ENCODE measurements at places on chromosomes 6 and 20. TPM values are rescaled to one million over a fixed set of nuclear protein-coding genes. Genes with fewer than 3 reads are reported as not detected.

Gene TRIM31
- 119 TPM for total RNA-seq

Gene GPLD1
- total RNA-seq = 0.10 TPM

Gene HMGCLL1
- total RNA-seq = not detected

Gene ALDH8A1
- not detected for total RNA-seq

Gene RBPJL
- total RNA-seq = not detected

Gene VGLL2
- total RNA-seq = not detected

Gene IRF4
- total RNA-seq = not detected

Gene STK4
- total RNA-seq = 23.1 TPM

Gene SIRPB2
- total RNA-seq = not detected

Gene VSTM2L
- total RNA-seq = not detected

Gene COL20A1
- 0.33 TPM for total RNA-seq

Gene COL11A2
- 0.31 TPM for total RNA-seq

Gene ABCC10
- 18.8 TPM for total RNA-seq

Gene ITPA
- 133 TPM for total RNA-seq

Gene CSTF1
- total RNA-seq = 49.0 TPM

Gene NKX2-4
- total RNA-seq = not detected

DNA sequence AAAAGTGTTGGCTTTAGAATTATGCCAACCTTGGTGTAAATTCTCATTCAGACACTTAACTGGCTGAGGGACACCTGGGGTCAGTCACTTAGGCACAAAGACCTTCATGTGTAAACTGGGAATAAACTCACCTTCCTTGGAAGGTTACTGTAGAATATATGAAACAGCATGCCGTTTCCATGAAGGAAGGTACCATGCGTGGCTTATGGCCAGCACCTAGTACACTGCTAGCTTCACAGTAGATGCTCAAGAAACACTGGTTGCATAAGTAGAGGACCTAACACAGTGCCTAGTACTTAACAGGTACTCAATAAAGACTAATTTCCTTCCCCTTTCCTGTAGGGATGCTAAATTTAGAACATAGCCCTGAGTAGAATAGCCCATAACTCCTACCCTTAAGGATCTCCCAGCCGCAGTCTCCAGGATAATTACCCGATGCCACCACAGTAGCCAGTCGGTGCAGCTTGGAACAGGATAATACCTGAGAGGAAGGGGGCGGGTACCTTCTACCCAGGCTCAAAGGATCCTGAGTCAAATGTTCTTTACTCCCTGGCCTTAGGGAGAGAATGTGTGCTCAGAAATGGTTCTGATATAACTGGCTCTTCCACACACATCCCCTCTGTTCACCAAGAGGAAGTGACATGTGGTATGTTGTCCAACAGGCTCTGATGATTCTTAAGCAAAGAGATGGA, 3.6 kb downstream of the BCL2L1 start:
- DNase-seq = no peak

DNA sequence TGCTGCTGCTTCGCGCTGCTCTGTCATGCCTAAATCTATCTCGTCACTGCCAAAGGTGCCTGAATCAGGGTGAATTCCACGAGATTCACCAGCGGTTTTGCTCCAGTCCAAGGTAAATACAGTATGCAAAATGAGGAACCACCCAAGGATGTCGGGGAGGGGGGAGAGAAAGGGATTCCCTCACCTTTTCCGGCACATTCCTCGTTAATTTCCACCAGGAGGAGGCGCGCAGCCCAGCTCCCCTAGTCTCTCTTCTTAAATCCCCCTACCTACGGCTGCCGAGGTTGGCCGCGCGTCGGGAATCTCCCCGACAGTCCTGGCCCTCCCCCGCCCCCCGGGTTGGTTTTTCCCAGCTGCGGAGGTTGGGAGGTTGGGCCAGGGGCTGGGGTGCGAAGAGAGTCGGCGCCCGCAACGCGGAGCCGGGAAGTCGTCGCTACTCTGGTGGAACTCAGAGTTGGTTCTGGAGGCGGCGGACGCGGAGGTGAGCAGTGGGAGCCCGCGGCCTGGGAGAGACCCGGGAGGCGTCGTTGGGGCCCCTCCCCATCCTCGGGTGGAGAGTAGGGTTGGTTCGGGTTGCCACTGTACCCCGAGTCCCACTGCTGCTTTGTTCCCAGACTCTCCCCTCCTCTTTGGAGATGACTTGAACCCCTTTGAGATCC, at the start of gene TPBG:
TSS of gene TPBG (plus strand) at position 390 of the 659 bp plus-strand sequence. CDS start 1,145 bp downstream, outside the sequence.
- peak; percentile 62 for DNase-seq

GRCh38 chr6:6315660-6316059, 4.8 kb downstream of the F13A1 start:
- peak; percentile 60 for DNase-seq

- no peak for DNase-seq
Observed at GRCh38 chr6:76631622-76632021, 559.2 kb upstream of the IMPG1 start.

DNA sequence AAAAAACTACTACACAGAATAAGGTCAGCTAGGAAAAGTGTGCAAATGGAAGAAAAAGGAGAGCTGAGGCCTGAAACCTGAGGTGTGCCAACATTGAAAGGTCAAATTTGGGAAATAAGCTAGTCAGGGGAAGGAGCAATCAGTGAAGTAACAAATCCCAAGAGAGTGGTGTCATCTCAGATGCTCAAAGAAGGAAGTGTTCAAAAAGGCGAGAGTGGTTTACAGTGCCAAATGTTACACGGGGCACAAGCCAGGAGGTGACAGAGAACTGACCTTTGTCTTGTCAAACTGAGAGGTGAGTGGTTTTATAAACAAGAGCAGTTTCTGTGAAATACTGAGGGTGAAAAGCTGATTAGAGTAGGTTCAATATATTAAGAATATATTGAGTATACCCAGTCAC, 83.0 kb upstream of the TCF21 start:
- DNase-seq = no peak

DNA sequence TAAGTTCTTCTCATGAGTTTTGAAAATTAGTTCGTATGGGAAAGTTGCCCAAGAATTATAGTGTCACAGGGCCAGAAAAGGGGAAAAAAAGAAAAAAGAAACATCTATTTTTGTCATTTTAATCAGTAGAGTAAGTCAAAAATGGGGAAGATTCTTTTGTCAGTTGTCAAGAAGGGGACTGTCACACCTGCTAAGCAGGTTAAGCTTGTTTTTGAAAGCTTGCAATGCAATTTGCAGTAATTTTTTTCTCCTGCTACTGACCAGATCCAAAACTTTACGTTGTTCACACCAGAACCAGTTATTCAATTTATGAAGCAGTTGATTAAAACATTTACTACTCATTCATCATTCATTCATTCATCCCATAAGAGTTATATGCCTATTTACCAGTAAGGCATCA, 171.4 kb downstream of the SOX4 start:
- no peak for DNase-seq

DNA sequence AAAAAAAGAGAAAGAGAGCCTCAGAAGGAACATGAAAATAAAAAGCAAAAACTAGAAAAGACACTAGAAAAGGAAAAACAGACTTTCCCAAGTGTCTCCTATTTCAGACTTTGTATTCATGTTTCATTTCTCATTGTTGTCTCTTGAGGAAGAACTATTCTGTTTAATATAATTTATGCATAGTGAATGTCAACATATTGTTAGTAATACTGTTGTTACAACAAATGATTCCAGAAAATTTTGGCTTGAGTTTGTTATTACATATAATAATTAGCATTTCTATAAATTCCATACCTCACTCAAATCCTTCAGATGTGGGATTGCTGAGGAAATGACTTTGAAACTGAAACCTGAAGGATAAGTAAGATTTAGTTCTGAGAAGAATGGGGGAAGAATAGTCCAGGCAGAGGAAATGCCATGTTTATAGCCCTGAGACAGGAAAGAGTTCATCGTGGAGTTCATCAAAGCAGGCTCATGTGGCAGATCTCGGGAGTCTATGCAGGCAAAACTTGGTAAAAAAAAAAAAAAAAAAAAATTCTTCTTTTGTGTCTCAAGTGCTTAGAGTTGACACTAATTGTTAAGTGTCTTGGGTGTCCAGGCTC, 53.1 kb upstream of the EIF2S2 start:
- DNase-seq = no peak

- no peak for DNase-seq
Observed at GRCh38 chr6:143187238-143187923, 126.7 kb downstream of the AIG1 start.

DNA sequence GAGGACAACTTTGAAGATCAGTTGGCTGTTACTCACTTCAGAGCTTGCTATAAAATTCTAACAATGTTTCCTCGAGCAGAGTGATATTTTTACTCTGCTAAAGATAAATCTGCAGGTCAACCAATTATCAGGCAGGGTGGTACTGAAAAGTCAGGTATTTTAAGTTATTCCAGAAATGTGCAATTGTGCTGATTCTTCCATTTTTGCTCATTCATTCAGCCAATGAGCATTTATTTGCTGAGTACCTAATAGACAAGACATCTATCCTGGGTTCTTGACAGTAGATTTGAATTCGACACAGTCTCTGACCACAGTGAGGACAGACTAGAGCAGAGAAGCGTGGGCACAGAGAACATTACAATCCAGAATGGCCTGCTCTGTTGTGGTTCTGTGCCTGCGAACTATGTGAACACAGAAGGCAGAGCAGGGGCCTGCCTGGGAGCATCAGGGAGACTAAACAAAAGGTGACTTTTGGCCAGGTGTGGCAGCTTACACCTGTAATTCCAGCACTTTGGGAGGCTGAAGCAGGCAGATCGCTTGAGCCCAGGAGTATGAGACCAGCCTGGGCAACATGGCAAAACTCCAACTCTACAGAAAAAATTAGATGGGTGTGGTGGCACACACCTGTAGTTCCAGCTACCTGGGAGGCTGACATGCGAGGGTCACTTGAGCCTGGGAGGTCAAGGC, 14.8 kb downstream of the TPMT start:
- no peak for DNase-seq

DNA sequence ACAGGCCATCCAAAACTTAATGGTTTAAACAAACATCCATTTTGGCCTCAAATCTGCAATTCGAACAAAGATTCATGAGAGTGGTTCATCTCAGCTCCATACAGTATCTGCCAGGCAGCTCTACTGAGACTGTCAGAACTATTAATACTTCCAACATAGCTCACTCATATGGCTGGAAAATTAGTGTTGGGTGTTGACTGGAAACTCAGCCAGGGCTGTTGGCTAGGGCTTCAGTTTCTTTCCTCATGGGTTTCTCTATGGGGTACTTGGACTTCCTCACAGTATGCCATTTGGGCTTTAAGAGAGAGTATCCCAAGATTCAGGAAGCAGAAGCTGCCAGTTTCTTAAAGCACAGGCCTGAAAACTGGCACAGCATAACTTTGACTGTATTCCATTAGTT, 240.3 kb downstream of the TPBG start:
- no peak for DNase-seq

DNA sequence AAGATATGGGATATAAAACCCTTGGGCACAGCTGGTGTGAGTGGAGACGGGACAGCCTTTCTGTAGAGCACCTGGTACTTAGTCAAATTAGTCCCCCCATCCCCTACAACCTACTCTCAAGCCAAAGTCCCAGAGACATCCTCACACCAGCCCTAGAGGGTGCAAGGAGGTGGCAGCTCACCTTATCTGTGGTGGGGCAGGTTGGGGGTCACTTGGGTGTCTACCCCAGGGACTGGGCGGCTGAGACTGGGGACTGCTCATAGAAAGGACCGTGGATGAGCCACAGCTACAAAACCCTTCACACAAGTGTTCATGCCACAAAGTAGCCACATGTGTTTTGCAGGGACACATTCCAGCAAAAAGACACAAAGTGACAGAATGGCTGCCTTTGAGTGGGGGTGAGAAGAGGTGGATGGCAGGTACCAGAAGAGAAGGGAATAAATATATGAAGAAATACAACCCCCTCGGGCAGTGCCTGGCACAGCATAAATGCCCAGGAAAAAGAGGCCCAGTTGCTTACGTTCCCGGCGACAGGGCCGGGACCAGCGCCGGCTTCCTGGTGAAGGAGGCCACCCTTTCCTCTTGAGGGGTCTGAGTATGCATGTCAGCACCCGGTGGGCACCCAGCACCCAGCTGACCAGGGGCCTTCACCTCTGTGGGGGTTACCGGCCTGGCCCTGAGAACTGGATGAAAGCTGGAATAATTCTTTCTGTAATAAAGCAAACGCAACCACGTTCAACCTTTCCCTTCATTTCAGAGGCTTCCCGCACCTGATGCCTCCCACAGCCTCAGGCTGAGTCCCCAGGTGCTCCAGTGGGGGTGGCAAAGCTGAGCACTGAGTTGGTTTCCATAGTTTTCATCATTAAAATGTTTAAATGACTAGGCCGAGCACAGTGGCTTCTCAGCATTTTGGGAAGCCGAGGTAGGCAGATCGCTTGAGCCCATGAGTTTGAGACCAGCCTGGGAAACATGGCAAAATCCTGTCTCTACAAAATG, 14.4 kb upstream of the CEBPB start:
- DNase-seq = no peak

DNA sequence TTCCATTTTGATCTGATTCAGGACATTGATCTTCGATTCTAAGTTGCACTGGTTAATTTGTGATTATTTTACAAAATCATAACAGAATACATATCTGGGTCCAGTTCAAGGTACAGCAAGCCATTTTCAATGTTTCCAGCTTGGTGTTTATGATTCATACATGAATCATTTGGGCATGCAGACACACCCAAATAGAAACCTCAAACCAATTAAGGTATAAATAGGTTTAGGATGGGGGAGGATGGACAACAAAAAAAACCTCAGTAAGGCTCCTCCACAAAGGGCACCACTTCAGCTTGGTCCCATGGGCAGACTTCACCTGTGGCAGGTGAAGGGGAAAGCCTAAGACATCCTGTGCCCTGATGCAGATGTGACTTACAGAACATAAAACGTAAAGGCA, 192.7 kb downstream of the KHDC1L start:
- DNase-seq = no peak

GRCh38 chr6:109821428-109821827, 130.3 kb downstream of the FIG4 start:
- DNase-seq = no peak

GRCh38 chr20:38144598-38144973, 20.5 kb downstream of the TGM2 start:
- DNase-seq = no peak

DNA sequence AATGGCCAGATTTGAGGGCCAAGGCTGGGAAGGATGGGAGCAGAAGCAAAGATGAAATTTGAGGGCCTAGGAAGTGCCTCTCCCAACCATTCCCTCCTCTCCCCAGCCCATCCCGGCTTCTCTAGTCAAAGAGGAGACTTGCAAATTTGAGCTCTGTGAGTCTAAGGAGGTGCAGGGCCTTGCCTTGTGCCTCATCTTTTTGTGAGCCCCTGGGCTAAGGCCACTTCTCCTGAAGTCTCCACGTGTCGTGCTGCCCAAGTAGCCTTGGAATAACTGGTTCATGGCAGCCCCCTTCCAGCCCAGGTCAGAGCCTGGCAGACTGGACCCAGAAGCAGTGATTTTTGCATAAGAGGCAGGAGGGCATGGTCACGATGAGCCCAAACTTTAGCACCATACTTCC, 6.7 kb downstream of the PTGIS start:
- DNase-seq = no peak

DNA sequence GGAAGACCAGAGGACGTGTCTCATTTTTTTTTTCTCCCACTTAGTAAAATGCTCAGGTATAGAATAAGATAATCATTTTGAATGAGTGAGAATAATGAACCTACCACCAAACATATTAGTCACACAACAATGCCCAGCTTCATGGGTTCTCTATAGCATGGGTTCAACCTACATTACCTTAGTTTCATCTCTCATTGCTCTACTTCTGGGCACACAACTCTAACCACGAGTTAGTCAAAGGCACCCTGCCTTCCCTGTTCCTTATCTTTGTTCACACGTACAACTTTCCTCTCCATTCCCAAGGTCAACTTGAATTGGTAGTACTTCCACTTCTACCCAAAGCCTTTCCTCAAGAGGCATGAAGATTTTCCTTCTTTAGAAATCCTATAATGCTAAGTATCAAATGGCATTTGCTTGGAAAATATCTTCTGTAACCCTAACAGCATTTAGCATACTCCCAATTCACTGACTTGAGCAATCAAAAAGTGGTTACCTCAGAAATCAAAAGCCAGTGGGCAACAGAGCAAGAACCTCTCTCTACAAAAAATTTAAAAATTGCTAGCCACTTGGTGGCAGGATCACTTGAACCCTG, 20.9 kb downstream of the DEK start:
- DNase-seq = no peak

All from HT-29 (cell line).